Sciatic nerve (tissue), 2 donors: ENCODE measurements at places on chromosomes 6 and 20. TPM values are rescaled to one million over a fixed set of nuclear protein-coding genes. Genes with fewer than 3 reads are reported as not detected.

DNA sequence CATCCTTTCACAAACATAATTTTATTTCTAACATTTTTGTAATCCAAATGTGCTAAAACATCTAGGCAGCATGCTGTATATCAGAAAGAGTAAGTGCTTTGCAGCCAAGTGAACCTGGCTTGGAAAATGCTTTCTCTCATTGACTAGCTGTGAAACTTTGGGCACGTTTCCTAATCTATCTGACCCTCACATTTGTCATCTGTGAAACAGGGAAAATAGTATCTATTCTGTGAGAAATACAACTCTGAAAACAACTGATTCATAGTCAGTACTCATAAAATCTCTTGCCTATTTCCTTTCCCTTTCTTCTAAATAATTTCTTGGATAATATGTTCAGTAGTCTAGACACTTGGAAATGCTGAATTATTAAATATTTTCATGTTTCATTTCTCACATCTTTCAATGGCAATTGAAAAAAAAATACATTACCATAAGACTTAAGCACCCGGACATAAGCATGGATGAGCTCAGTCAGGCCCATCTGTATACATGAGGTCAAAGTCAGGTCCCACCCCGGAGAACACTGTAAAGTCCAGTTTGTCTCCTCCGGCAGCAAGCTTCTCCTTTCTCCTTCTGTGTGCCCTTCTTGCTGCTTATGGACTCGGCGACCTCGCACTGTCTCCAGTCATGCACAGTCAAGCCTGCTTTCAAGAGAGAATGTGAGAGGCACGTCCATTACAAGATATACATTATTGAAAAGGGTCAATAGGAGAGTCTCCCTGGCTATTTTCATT lies 455.0 kb upstream of the SOX4 start:
- no peak for DNase-seq

DNA sequence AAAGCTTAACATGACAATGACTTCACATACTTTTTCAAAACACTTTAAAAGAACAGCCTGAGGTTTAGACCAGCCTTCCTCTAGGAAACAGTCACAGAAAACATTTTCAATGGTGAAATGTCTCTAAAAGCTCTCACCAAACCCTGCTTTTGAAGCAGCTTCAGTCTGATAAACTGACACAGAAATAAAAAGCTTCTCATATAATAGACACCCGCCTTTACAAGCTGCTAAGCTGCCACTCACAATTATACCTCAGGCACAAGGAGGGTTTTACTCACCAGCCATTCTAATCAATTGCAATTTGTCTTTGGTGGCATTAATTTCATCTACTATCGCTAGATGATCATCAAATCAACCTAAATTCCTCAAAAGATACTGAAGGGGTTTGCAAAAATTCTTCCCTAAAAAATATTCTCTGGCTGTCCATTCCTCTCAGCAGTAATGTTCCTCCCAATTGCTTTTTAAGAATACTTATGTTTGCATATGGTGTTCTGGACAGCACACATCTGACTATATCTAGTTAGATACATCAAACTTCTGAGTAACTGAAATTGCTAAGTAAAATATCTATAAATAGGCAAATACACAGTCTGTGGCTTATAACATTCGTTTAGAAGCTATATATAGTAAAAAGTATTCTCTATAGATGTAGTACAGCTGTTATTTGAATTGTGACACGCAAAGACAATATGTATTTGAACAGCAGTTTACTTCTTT lies 29.4 kb downstream of the KIF13A start:
- DNase-seq, result no peak

DNA sequence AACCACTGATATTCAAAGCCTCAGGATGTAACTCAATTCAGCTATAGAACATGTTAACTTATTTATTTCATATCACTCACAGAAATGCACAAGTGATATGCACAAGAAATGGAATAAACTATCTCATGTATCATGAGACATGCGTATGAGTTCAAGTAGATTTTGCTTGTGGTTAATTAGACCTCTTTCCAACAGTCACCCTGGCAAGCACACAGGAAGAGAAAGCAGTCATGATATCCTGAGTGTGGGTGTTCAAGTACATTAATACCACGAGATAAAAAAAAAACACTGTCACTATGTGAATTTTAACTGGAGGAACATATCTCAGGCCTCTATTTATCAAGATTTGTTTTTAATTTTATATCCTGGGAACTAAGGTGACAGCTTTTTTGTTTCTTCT lies 64.2 kb downstream of the LAMP5 start:
- DNase-seq, result no peak

- DNase-seq, result no peak
Measured at GRCh38 chr6:143136647-143137046, 76.0 kb downstream of the AIG1 start.

- DNase-seq, result no peak
Measured at GRCh38 chr6:100693249-100693927, 187.7 kb downstream of the ASCC3 start.

- DNase-seq, result no peak
Measured at GRCh38 chr6:121670511-121670910, 235.1 kb downstream of the GJA1 start.

GRCh38 chr6:47290124-47290834 lies 19.4 kb downstream of the TNFRSF21 start:
- no peak for DNase-seq

GRCh38 chr6:124986164-124986563 lies 23.9 kb downstream of the RNF217 start:
- DNase-seq, result no peak

- DNase-seq, result no peak
Measured at GRCh38 chr20:31560746-31561598, 44.1 kb upstream of the ID1 start.

DNA sequence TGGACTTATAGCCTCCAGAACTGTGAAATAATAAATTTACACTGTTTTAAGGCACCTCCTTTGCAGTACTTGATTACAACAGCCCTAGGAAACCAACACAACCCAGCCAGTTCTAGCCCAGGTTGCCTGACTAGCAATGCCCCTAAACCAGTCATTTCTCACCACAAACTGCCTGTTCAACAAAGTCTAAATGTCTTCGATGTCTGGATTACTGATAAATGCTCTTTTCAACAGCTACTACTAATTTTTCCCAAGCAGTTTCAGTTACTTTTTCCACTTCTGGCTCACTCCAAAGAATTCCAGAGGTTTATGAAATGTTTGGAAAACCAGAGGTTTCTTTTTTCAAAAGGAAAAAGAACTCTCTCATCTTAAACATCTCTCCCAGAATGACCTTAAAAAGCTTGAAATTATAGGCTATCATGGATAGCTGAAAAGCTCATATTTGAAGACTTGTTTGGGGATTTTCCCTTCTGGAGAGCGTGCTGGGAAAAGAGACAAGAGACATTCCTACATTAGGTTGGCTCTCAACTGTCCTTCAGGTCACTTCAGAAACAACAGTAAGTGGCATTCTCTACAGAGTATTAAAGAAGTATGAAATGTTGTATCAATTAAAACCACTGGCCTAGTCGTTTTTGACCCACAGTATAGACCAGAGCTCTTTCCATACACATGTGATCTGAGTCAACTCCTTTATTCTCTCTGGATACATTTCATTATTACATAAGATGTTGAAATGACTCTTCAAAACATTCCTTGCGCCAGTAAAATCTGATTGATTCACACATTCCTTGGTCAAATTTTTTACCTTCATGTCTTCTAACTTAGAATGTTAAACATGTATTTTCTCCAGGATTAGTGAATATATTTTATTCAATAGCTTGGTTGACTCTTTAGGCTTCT lies 265.9 kb downstream of the COL12A1 start:
- no peak for DNase-seq

DNA sequence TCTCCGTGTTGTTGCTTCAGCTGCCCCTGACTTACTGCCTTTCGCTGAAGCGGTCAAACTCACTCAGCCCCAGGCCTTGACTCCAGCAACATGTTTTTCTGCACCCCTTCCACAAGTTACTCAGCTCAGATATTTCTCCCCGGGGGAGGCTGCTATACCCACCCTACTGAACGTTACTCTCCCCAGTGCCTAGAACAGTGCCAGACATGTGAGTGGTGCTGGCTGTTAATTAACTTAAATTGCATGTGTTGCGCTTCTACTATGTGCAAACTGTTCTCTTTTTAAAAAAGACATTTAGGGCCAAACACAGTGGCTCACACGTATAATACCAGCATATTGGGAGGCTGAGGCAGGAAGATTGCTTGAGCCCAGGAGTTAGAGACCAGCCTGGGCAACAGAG lies 41.2 kb upstream of the DOK5 start:
- no peak for DNase-seq

GRCh38 chr20:58242824-58243223 lies 14.4 kb upstream of the ANKRD60 start:
- no peak for DNase-seq

GRCh38 chr6:36927691-36928546 lies 26.6 kb upstream of the PI16 start:
- DNase-seq, result no peak

- DNase-seq, result no peak
Measured at GRCh38 chr6:282867-283416, 9.3 kb upstream of the DUSP22 start.

DNA sequence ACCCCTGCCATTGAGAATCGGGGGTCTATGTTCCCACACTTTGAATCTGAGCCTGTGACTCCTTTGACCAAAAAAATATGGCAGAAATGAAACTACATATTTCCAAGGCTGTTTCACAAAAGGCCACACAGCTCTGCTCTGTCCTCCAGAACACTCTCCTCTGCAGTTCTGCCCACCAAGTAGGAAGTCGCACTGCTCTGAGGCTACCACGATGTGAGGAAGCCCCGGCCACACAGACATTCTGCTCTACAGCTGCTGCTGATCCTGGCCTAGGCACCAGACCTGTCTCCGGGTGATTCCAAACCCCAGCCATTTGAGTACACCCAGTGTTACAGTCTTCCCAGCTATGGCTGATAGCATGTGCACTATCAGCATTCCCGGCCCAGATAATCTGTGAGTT lies 85.1 kb downstream of the LYRM4 start:
- no peak for DNase-seq

DNA sequence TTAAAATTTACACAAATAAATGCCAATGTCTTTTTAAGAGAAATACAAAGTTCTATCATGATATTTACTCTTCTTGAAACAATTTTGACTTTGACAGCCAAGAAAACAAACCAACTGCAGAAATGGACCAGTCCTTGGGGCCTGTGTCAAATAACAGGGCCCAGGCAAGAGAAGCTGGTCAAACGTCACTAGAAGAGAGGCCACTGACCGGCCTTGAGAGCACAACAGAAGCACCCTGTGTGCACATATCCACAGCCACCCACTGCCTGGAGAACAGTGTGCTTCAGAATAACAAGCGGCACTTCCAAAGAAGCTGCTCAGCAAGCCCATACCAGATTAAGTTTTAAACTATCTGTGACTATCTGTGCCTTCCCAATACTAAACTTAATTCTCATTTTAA lies 14.8 kb downstream of the APMAP start:
- no peak for DNase-seq

GRCh38 chr20:15236812-15237211 lies 899.4 kb upstream of the FLRT3 start:
- no peak for DNase-seq

DNA sequence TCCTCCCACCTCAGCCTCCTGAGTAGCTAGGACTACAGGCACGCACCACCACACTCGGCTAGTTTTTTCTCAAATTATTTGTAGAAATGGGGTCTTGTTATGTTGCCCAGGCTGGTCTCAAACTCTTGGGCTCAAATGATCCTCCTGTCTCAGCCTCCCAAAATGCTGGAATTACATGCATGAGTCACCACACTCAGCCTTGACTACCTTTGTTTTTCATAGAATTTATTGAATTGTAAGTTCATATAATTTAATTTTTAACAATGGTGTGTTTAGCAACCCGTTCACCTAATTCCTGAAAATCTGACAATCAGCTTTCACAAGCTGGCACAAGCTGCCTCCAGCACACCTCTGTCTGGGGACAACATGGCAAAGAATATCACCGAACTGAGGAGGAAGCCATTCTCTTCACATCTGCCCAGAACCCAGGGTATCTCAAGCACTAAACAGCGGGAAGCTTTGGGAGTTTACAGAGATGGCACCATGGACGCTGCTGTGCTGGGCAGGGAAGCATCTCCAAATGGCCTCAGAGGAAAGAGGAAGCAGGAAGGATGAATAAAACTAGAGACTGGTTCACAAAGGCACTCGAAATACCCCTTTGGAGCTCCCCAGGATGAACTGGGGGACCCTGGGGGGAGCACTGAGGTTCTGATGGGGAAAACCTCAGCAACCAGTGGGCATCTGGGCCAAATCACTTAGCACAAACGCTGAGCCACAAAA lies 2.9 kb downstream of the RIPOR3 start:
- DNase-seq, result no peak

GRCh38 chr6:81565071-81565470 lies 187.4 kb downstream of the TENT5A start:
- no peak for DNase-seq

GRCh38 chr6:1162367-1163275 lies 149.3 kb upstream of the FOXQ1 start:
- DNase-seq, result no peak

DNA sequence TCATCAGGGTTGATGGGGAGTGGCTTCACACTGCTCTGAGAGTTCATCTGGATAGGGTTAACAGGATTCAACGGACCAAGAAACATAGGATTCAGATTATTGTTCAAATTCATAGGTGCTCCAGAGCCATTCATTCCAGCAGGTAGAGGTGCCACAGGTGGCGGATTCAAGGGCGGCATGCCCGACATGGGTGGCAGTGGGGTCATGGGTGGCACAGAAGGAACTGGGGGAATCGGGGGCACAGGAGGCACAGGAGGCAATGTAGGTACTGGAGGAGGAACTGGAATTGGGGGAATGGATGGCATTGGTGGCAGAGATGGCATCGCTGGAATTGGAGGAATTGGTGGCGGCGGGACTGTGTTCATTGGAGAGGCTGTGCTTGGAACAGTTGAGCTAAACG lies 10.3 kb downstream of the CPNE1 start:
- DNase-seq, result no peak

DNA sequence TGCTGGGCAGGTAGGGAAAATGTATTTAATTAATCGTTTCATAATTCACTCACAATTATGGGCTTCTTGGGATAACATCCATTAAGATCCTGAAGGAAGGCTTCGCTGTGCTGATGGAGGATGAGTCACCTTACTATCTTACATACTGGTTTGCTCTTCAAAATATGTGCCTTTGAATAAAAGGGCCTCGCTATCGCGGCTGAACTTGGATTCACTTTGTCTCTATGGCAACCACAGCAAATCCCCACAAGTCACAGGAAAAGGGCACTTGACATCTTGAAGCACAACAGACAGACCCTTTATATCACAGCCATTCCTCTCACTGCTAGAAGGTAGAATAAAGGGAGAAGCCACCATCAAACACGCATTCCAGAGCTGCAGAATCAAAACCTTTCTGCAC lies 141.3 kb upstream of the MYLIP start:
- no peak for DNase-seq

The TNF gene
- 0.40 TPM for total RNA-seq

The PET117 gene
- 13.1 TPM for total RNA-seq

The HSPA12B gene
- total RNA-seq, result 20.4 TPM

The TRERF1 gene
- total RNA-seq, result 7.0 TPM

The MAP3K5 gene
- total RNA-seq, result 18.9 TPM

The SLC22A7 gene
- total RNA-seq, result not detected

The TBXT gene
- total RNA-seq, result not detected
